Activated CD8-positive, alpha-beta T cell treated with anti-CD3 and anti-CD28 coated beads, Interleukin-2, amount 10 ng/mL, durations not matched to agents 7 days and 5 days (primary cell): ENCODE measurements at places on chromosomes 4 and X.

DNA sequence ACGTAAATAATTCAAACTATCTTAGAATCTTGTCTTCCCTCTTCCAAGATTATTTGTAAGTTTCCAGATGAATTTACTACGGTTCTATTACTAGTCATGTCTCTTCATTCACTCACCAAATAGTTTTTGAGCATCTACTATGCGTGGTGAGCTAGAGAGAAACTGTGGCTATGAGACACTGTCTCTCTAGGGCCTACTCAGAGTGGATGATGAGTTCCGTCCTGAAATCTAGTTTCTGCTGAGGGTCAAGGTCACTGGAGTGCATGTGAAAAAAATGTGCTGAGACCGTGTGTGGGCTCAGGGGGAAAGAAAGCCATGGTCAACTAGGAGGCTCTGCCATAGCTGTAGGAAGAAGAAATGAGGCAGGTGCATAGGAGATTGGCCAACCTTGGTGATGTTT is 320.2 kb upstream of the GATB start:
- no peak for DNase-seq

DNA sequence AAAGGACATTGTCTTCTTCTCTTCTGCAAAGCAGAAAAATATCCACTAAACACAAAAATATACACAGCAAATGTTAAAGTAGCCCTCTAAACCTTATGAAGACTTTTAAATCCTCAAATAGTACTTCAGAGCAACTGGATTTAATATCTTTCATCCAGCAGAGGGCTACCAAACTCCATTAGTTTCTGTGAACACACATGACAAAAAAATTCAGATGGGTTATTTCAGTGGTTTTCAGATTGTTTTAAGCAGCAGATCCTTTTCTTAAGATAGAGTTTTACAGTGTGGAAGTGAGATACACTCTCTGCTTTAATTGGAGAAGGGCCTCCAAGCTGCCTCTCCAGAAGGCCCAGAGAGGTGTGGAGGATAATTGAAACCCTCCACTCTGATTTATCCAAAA is 56.7 kb downstream of the ANK2 start:
- DNase-seq = no peak

DNA sequence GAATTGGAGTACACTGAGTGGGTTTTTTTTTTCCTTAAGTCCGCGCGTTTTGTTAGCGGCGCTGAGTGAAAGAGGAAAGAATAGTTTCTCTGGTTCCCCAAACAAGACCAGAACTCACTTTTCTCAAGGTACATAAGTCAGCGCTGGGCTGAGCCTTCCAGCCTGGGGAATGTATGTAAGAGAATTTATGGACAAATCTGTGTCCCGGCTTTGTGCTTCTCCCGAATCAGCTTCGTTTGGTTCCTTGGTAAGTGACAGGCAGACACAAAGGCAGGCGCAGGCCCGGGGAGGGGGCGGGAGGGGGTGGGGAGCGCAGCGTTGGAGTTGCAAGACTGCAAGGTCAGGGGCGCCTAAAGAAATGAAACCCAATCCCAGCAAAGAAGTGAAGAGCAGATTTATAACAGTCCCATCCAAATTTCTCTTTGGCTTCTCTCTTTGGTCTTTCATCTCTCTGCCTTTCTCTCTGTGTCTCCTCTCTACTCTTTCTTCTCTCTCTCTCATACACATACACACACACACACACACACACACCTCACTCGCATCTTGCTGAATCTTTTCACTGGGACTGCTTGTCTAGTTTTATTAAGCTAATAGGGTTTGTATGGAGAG is 981 bp downstream of the TET2 start:
- DNase-seq = peak; percentile 42

DNA sequence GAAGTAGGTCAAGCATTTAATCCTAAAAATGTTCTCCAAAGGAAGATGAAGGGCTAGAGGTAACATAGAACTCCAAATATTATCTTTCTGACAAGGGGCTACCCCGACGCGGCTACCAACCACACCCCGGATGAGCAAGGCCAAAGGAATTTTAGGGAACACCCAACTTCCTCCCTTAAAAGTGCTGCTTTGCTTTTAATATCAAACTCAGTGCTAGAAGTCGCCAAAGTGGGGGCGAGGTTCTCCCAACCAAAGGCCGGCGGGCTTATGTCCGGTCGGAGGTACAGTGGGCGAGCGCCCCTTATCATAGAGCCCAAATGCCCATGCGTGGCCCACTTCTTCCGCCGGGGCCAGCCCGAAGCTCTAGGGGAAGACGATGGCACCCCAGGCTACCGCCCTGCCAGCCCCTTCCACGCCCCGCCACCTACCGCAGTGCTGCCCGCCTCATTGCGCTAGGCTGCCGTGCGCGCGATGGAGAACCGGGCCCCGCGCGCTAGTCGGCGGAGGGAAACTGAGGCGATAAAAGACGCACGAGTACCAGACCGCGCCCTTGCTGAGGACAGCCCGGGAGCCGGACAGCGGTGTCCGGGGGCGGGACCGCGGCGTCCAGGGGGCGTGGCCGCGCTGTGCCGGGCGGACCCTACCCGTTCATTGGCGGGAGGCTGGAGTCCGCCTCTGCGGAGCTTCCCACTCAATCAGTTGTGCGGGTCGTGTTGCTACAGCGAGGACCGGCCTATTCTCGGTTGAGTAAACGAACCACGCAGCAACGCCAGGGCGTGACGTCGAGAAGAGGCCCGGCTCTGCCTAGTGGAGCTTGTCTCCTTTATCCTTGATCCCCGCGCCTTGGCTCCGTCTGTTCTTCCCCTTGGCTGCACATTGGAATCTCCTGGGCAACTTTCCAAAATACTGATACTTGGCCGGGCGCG is at the start of gene ACOT9:
ACOT9 (minus strand) TSS at position 580 of the 926 bp plus-strand sequence; CDS start at position 448, 132 bp downstream.
- peak; percentile 81 for DNase-seq

- DNase-seq = no peak
These were observed 71.6 kb downstream of the FAM114A1 start for GRCh38 chr4:38939165-38939564.

DNA sequence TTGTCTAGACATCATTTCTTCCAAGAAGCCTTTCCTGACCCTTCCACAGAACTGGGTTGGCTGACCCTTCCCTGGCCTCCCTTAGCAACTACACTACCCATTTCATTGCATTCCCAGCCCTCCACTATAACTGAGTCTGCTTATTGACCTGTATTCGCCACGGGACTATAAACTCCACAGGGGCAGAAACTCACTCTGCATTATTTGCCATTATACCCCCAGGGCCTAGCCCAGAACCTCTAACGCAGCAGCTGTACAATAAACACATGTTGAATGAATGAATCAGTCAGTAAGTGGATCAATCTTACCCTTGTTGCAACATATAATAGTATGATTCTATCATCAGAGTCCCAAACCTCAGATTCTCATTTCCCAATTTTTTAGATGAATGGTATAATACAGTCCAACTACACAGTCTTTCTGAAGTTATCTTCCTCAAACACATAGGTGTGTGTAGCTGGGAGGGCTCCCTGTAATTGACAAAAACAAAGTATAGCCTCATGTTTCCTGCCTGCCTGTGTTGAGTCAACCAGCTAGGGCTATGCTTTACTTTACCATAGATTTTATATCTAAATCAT is 209.3 kb downstream of the CHIC2 start:
- DNase-seq = no peak

- no peak for DNase-seq
These were observed 33.1 kb upstream of the VCX3A start for GRCh38 chrX:6568031-6568430.

DNA sequence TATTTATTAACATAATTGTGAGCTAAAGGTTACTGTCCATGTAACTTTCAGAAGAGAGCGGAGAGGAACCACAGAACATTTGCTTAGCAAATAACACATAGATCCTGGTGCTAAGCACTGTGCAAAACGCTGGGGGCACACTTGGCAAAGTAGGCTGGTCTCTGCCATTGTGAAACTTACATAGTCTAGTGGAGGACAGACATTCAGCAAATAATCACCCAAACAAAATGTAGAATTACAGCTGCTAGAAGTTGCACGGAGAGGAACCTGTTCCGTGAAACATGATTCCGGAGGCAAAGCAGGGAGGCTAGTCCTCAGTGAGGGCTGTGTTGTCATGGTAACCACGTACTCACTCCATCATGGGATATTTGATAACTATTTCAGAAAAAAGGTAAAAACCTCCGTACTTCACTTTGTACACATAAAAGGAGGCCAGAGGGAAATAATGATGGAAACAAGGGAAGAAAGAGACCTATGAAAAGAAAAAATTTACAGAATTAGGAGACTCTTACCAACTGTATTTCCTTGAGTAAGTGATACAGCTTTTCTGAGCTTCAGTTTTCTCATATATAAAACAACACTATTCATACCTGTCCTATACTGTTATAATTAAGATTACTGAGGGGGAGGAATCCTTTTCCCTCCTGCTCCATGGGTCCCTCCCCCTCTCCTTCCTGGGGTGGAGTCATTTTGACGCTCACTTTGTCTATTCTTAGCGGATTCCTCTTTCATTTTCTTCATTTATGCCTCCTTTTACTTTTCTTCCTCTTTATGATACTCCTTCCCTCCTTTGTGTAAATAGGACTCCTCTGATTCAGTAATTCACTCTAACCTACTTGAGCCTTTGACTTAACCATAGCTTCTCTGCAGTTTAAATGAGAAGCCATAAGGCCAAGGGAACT is 825 bp upstream of the RASGEF1B start:
- peak; percentile 63 for DNase-seq

GRCh38 chr4:83230928-83231327 is 53.7 kb downstream of the COQ2 start:
- no peak for DNase-seq

DNA sequence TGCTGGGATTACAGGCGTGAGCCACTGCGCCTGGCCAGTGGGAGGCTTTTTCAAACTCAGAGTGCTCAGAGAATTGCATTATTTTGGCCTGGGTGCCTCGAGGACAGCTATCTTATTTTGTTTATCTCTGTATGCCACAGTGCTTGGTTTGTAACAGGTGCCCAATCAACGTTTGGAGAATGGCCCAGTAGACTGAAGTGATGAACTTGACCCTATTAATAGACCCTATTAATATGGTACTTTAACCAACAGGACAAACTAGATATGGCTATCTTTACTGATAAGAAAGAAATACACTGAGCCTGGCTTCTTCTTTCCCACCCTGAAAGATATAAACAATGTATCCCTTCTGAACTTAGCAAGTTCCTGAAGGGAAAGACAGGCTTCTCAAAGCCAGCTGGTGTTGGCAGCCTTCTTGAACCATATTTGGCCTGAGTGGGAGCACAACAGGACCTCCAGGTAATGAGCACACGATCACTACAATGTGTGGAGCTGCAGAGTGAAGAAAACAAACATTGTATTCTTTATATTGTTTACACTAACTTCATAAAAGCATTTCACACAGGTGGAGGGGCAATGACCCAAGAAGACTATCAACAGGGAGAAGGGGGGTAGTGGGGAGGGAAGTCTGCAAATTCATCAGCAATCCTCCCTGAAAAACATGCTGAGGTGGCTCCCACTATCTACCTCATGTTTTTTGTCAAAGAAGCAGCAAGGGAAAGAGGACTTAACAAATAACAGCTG is 41.7 kb downstream of the PRPS1 start:
- no peak for DNase-seq

GRCh38 chr4:16830081-16830480 is 68.4 kb downstream of the LDB2 start:
- no peak for DNase-seq

DNA sequence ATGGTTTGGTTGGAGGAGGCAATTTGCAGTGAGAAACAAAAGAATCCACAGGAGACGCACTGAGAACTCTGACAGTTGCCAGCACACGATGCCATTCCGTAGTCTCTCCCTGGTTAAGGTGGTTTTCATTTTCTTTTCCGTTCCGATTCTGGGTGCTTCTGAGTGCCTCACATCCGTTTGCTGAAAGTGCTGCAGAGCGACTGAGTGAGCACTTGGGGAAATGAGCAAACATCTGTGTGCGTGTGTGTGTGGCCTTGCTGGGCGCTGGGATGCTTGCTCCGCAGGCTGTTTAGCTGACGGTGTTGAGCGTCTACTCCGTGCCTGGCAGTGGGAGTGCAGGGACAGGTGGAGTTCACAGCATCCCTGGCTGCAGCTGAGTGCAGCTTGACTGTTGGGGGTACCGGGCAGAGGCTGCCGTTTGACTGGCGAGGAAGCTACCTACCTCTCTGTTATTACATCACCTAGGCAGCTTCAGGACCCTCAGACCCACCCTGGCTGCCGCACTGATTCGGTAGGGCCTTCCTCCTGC is 49.3 kb downstream of the SORCS2 start:
- DNase-seq = no peak

GRCh38 chr4:127486248-127486647 is 146.5 kb upstream of the INTU start:
- DNase-seq = no peak

GRCh38 chr4:6622744-6623143 is 17.7 kb upstream of the MRFAP1 start:
- no peak for DNase-seq

DNA sequence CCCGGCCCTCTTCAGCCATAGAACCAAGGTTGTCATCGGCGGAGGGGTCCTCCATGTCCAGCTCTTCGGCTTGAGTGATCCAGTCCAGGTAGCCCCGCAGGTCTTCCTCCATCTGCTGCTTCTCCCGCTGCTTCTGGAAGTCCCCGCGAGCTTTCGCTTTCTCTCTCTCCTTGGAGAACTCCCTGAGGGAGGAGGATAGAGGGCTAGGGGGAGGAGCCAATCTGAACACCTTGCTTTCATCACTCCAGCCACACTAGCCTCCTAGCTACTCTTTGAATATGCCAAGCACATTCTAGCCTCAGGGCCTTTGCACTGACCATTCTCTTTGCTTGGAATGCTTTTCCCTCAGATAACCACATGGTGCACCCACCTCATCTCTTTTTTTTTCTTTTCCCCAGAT is 6.2 kb downstream of the CACNA1F start:
- DNase-seq = no peak

DNA sequence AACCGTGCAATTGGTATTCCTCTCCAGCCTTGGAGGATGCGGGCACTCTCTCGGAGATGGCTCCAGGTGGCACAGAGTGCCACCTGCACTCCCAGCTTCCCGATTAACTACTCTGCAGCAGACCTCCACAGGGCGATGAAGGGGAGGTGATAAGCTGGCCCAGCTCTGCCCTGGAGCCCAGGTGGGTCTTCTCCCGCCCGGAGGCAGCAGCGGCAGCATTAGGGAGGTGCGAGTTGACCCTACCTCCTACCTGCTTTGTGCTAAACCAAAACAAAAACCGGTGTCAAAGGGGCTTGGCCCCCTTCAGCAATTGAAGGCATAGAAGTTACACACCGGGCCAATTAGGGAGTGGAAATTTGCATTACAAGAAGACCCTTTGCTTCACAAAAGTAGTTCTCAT is 137.4 kb upstream of the MAMLD1 start:
- DNase-seq = no peak

GRCh38 chr4:78621395-78621794 is 69.8 kb downstream of the ANXA3 start:
- no peak for DNase-seq

GRCh38 chr4:2596611-2597010 is 60.2 kb downstream of the FAM193A start:
- no peak for DNase-seq

GRCh38 chr4:177246641-177247584 is 62.8 kb upstream of the NEIL3 start:
- DNase-seq = no peak
